ENCODE measurements at places on chromosomes 12 and 14.

DNA sequence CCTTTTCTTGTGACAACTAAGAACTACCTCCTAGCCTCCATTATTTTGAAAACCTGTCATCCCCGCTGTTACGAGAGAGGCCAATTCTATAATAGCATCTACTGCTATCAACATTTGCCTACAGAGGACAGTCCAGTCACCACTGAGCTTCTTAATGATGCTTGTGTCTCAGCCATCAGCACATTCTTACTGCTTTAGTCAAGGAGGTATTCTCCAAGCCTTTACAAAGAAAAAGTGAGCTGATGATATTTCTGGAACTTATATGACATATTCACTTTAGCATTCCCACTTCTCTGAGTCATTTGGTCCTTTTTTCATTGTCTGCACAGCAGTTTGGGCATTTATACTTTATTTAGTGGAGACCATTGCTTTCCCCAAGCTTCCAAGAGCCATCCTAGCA, 497.7 kb upstream of the RPL10L start:
- no peak for DNase-seq

GRCh38 chr14:60707858-60708257, 16.3 kb downstream of the SIX4 start:
- DNase-seq = no peak

DNA sequence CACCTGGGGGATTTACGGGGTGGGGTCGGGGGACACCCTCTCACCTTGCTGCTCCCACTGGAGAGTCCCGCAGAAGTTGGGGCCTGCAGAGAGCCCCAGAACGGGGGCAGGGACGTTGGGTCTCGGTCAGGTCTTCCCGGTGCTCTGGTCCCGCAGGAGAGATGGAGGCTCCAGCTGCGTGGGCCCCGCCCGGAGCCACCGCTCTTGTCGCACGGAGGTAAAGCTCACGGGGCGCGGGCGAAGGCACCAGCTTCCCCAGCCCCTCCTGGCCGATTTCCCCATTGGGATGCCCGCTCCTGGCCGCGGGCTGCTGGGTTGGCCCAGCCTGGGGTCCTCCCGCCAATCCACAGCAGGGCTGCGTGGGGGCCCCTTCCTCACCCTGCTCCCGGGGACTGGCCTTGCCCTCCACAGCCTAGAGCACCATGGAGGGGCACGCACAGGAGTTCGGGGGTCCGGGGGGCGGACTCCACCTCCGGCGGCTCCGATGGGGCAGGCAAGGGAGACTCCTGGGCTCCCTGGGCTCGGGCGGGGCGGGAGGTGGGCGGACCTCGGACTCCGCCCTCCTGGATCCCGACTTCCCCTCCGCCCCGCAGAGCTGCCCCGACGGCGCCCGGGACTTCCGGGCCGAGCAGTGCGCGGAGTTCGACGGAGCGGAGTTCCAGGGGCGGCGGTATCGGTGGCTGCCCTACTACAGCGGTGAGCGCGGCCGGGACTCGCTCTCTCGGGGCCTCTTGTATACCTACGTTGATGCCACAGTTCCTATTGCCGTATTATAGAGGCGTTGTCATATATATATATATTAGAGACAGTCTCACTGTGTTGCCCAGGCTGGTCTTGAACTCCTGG, 8.4 kb downstream of the PAPLN start:
- DNase-seq = peak; percentile 9

DNA sequence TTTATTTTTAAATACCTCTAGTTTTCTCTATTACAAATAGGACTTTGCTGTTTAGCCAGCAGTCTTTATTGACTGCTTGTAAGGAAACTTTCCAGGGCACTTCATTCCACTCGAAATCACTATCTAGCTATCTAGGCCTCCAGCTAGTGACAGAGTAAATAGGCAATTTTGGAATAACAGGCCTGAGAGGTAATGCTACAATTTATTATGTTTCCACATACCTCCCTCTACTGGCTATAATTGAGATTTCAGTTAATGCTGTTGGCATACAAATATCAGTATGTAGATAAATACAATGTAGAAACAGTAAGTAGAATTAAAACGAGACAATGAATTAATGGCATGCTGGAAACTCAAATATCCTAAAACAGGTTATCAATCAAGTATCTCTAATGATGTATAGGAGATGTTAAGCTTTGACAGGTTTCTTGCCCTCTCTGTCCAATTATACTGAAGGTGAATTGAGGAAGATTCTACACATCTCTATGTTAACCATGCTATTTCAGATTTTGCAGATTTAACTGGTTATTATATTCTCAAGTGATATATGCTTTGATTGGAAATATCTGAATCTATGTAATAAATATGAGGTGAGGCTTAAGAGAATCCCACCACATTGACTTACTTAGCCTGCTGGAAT, 7.2 kb downstream of the DTD2 start:
- no peak for DNase-seq

- DNase-seq = no peak
These were observed 9.1 kb upstream of the KCNA5 start for GRCh38 chr12:5034603-5035002.

DNA sequence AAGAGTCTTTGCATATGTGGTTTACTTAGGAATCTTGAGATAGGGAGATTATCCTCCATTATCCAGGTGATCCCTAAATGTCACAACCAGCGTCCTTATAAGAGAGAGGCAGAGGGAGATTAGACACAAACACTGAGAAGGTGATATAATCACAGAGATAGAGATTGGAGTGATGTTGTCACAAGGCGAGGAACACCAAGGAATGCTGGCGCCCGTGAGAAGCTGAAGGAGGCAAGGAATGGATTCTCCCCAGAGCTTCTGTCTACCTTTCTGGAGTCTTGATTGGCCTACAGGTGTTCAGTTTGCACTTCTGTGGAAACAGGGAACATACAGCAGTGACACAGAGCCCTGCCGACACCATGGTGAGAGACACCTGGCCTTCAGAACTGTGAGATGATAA, 101.6 kb downstream of the ANO4 start:
- DNase-seq = no peak

- no peak for DNase-seq
These were observed 8.4 kb upstream of the TUBA1A start for GRCh38 chr12:49197256-49197655.

- DNase-seq = no peak
These were observed 143.4 kb upstream of the NAV3 start for GRCh38 chr12:77687321-77687720.

- DNase-seq = no peak
These were observed 578.6 kb downstream of the RERGL start for GRCh38 chr12:17511369-17511768.

DNA sequence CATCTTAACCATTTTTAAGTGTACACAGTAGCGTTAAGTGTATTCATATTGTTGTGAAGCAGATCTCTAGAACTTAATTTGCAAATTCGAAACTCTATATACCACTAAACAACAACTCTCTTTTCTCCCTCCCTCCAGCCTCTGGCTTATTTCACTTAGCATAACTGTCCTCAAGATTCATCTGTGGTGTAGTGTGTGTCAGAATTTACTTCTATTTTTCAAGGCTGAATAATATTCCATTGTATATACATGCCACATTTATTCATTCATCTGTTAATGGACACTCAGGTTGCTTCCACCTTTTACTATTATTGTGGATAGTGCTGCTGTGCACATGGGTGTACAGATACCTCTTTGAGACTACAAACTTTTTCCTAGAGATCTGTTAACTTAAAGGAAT, 26.5 kb downstream of the VRK1 start:
- no peak for DNase-seq

GRCh38 chr12:5556033-5556614, 124.2 kb downstream of the NTF3 start:
- DNase-seq = no peak

- no peak for DNase-seq
These were observed 81.9 kb downstream of the CFAP54 start for GRCh38 chr12:96571101-96571862.

- DNase-seq = no peak
These were observed 295.3 kb upstream of the SOX5 start for GRCh38 chr12:24244801-24245200.

DNA sequence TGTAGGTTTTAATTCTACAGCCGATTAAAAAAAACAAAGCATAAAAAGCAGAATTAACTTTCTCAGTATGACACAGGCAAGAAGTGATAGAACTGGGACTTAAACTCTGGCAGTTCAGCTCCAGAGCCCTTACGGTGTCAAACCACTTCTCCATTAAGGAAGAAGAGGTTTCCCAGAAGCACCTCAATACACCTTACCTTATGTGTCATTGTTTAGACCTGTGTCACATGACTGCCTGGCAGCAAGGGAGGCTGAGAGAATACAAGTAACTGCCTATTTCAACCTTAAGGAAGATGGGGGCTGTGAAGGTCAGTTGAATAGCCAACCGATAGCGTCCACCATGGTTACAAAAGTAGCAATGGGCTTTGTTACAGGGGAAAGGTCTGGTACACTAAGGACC, 54.6 kb upstream of the ARHGAP5 start:
- DNase-seq = no peak

GRCh38 chr14:52146504-52146903, 77.6 kb upstream of the NID2 start:
- DNase-seq = no peak

- DNase-seq = no peak
These were observed 1104.1 kb upstream of the TMEM132C start for GRCh38 chr12:127162902-127163301.

GRCh38 chr12:58148405-58148804, 207.0 kb downstream of the ATP23 start:
- DNase-seq = no peak

- no peak for DNase-seq
These were observed 27.4 kb upstream of the STON2 start for GRCh38 chr14:81427348-81428058.

GRCh38 chr12:53982648-53983567, 2.0 kb upstream of the HOXC10 start:
- no peak for DNase-seq

GRCh38 chr14:70133461-70133860, 55.3 kb downstream of the SLC8A3 start:
- DNase-seq = no peak

DNA sequence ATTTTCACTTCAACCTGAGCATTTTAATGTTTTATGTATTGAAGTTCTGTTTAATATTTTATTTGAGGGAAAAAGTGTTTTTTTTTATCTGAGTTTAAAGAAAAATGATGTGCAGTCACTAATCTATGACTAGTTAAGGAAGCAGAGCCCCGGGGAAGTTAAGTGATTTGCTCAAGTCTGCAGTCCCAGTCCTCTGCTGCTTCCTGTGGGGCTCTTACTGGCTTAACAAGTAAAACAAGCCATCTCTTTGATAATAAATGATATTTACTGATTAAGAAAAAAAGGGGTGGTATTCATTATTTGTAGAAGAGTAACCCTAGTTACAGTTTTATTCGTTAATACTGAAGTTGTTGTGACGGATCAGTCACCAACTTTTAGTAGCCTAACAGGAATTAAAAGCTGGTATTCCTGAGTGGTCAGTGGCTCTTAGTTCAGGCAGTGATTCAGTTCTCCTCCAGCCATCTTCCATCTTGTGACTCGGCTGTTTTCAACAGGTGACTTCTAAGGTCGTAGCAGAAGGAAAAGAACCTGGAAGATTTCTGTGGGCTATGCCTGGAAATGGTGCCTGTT, 21.7 kb downstream of the BICDL1 start:
- no peak for DNase-seq

- DNase-seq = no peak
These were observed 40.0 kb upstream of the NAP1L1 start for GRCh38 chr12:76124456-76124855.

DNA sequence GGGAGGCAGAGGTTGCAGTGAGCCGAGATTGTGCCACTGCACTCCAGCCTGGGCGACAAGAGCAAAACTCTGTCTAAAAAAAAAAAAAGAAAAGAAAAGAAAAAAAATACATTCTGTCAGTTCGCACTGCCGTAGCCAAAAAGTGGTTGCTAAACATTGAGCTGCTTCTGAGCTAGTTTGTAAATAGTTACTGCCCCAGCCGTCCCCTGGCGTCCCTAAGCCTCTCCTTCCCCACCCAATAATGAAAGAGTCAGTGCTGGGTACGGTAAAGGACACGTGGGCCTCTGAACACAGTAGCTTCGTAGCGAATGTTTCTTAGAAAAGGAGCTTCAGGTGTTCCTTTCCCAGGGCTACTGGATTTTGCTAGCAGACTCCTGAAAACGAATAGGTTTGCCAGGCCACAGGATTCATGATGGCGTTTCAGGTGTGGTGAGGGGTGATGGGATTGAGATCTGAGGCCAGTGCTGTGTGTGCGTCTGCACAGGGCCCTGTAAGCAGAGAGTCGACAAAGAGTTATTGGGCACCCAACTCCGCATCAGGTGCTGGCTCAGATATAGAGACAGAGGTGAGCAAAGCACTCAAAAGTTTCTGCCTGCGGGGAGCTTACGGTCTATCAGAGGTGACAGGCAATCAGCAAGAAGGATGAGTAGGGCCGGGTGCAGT, 94.1 kb downstream of the LGMN start:
- DNase-seq = no peak

GRCh38 chr14:58733451-58734208, 95.9 kb downstream of the DACT1 start:
- no peak for DNase-seq

- DNase-seq = no peak
These were observed 20.0 kb downstream of the BORCS5 start for GRCh38 chr12:12376646-12377448.

DNA sequence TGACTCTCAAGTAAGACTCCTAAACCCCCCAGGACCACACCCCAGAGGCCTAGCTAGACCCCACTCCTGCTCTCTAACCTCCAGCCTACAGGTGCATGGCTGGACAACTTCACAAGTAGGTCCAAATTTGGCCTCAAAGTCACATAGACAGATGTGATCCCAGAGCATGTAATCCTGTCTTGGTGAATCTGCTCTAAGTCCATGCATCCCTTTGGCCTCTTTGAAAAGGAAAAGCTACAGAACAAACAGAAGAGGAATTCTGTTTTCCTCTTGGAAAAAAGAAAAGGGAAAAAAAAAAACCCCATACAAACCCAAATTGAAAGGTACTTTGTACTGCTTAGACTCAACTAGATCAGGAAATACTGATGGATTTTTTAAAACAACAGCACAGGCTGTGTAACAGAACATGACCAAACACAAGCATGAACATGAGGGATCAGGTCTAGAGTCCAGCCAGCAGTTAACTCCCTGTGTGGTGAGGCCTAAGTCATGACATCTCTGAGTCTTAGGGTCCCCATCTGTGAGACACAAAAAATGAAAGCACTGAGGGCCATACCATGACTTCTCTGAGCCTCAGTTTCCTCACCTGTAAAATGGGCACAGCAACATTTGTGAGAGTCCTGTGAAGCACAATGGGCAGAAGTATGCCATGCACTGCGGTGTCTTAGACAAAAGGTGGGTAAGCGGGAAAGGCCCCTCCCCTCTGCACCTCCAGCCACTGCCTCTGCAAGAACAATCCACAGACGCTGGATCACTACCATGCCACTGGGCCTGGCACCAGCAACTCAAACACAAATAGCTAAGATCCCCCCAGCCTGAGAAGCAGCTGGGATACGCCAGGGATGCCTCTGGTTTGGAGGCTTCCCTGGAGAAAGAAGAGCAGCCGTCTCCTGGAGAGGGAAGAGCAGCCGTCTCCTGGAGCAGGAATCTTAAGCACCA, 9.9 kb downstream of the PITPNM2 start:
- DNase-seq = no peak

DNA sequence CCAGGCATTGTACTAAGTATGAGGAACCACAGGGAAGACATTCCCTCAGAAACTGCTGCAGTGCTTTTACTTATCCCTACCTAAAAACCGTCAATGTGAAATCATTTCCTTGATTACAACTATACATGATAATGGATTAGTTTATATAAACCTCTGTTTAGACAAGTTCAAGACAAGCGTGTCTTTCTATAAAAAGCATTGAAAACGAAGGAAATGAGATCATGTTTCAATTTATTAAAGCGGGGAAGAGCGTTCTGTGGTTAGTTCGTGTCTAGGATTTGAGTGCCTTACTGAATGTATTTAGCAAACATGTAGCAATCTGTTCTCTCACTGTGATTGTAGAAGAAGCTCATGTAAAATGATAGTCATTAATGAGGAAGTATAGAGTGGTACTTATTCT, 37.5 kb downstream of the GALC start:
- DNase-seq = no peak
